AG08395 (cell line): ENCODE measurements at places on chromosomes 7 and 10.

DNA sequence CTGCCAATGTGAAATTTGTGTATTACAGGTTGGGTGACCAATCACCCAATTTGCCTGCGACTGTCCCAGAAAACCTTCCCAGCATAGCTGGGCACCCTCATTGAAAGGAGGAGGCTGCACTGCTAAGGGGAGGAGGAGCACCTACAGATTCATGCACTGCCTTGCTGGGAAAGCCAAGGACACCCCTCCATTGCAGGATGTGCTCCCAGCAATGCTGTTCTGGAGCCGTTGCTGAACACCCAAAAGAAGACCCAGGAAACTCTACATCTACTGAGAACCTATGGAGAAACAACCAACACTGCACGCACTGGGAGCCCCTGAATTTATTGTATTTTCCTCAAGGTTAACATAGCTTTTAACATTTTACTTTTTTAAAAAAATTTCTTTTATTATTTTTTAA, 238.2 kb upstream of the GRB10 start:
- no peak for DNase-seq

DNA sequence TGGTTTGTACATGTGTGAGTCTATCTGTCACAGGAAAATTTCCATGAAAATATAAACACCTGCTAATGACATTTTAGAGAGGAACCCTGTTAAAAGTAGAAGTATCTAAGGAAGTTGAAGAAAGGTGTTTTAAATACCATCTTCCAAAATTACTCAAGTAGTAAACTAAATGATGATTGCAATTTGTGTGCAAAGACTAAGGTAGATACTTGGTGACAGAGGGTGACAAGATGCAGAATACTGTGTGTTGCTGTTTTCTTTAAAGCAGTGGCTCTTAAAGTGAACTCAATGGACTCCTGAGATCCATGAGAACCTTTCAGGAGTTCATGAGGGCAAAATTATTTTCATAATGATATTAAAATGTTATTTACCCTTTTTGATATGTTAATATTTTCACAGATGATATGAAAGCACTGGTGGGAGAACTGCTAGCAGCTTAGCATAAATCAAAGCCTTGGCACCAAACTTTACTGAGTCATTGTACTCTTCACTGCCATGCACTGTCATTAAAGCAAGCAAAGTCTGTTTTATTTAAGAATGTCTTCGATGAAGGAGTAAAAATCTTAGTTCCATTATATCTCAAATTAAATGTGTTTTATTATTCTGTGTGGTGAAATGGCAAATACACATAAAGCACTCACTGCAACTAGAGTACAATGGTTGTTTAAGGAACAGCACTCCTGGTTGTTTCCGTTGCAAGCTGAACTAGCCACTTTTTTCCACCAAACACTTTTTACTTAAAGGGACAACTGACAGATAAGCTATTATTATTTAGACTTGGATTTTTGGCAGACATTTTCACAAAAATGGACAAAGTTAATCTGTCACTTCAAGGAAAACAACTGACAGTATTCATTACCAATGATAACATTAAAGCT, 133.7 kb downstream of the LRRN3 start:
- no peak for DNase-seq

- peak; percentile 96 for DNase-seq
Observed at GRCh38 chr7:155205368-155206317, 92.0 kb upstream of the INSIG1 start.

DNA sequence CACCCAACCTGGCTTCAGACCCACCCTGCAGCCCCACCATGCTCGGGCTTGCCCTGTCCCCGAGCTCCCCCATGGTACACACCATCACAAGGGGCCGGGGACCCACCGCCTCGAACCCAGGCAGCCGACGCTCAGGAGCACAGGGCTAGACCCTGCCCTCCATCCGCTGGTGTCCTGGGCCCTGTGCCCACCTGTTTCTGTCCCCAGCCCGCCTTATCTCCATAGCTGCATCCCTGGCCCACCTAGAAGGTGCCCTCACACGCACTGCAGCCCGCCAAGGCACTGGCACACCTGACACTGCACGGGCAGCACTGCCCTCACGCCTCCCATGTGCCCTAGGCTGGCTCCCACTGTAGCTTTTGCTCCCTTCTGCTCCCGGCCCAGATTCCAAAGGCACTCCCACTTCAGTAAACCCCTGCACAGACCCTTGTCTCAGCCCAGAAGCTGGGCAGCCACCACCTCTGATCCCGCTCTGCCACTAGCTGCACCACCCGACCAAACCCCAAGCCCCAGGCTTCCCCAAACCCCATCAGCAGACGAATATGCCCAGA, 17.1 kb downstream of the YKT6 start:
- no peak for DNase-seq

DNA sequence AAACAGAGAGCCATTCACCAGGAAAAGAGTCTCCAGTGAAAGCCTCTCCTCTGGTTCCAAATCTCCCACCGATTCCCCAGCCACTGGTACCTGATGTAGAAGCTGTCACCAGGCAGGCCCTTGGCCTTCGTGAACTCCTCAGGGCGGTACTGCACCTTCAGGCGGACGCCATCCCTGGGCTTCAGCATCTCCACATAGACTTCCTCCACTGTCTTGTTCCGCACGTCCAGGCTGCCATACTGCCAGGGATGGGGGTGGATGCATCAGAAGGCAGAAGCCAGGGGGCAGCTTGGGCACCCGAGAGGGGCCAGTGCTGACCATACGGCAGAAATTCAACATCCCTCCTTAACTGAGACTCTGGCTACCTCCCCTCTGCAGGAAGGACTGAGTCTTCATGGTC, 118.8 kb downstream of the DLG5 start:
- no peak for DNase-seq

GRCh38 chr10:86388119-86388704, 21.6 kb upstream of the GRID1 start:
- DNase-seq, result no peak

DNA sequence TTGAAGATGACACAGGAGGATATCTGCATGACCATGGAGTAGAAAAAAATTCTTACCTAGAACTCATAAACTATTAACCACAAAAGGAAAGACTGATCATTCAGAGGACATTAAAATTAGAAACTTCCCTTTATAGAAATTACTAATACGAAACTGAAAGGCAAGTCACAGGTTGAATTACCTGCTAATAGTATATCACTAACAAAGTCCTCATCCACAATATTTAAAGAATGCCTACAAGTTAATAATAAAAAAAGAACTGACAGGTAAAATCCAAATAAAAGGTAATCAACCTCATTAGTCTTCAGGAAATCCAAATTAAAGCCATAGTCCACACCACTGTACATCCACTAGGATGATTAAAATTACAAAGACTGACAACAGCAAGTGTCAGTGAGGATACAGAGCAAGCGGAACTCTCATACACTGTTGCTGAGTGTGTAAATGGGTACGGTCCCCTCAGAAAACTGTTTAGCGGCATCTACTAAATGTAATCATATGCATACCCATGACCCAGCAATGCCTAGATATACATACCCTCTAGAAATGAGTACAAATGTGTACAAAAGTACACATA, 71.2 kb downstream of the ARHGAP21 start:
- DNase-seq, result no peak

GRCh38 chr7:15625466-15625865, 61.0 kb downstream of the MEOX2 start:
- no peak for DNase-seq

DNA sequence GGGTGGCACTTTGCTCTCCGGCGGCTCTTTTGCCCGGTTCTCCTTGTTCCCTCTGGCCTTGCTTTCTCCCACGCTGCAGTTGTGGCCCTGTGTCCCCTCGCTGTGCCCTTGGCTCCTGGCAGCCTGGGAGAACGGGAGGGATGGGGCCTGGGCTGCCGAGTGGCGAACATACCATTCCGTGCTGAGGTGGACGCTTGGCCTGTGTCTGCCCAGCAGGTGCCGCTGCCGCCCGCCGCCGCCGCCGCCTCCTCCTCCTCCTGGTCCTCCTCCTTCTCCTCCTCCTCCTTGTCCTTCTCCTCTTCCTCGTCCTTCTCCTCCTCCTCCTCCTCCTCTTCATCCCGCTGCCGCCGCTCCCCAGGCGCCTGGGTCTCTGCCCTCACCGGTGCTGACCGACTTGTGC, 36.0 kb downstream of the AGAP3 start:
- DNase-seq, result no peak

GRCh38 chr10:96992721-96993120, 160.6 kb downstream of the LCOR start:
- no peak for DNase-seq
